ENCODE measurements at places on chromosomes 4 and X. TPM values are rescaled to one million over a fixed set of nuclear protein-coding genes. Genes with fewer than 3 reads are reported as not detected.

- no peak for DNase-seq
Observed at GRCh38 chrX:43615660-43616059, 40.4 kb upstream of the MAOA start.

GRCh38 chr4:94757192-94758140 is at the start of gene BMPR1B:
TSS of gene BMPR1B (plus strand) at chr4:94757955. CDS start at chr4:95104425, 346,470 bp downstream.
- DNase-seq: peak; percentile 82

- DNase-seq: no peak
Observed at GRCh38 chr4:110489901-110490508, 14.1 kb downstream of the ENPEP start.

TEX13D gene
- polyA plus RNA-seq: not detected

- no peak for DNase-seq
Observed at GRCh38 chr4:176236946-176237345, 32.1 kb downstream of the ASB5 start.

GRCh38 chr4:24850674-24851073 is 55.3 kb downstream of the SOD3 start:
- peak; percentile 3 for DNase-seq

GRCh38 chrX:45601052-45601451 is 400.4 kb upstream of the DIPK2B start:
- DNase-seq: no peak

UGT2B15 gene
- not detected for polyA plus RNA-seq

DNA sequence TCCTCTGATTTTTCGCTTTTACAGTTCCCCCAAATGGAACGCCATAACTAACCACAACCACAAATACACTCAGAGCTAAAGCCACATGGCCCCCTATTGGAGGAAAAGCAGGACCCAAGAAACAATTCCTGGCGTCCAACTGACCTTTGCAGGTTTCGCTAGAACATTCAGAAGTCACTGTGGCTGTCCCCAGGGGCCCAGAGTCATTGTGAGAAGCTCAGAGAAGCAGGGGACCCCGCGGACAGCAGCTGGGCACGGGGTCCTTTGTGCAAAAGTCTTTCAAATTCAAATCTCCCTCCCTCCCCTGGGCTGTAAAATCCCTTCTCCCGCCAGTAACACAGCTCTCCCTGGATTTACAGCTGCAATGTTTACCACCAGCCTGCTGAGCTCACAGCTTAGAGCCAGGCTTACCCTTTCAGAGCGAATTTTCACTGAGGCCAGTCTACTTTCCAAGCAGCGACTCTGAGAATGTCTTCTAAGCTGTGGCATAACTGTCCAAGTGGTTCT is 214.8 kb downstream of the CRLF2 start:
- DNase-seq: no peak

- DNase-seq: no peak
Observed at GRCh38 chr4:138188406-138189084, 53.6 kb downstream of the SLC7A11 start.

OCRL gene
- polyA plus RNA-seq: 18.6 TPM

UBE2A gene
- polyA plus RNA-seq: 34.2 TPM

- DNase-seq: no peak
Observed at GRCh38 chr4:170671171-170671570, 581.4 kb upstream of the AADAT start.

TMEM144 gene
- polyA plus RNA-seq: not detected
